ENCODE measurements at places on chromosomes 7 and 10.

DNA sequence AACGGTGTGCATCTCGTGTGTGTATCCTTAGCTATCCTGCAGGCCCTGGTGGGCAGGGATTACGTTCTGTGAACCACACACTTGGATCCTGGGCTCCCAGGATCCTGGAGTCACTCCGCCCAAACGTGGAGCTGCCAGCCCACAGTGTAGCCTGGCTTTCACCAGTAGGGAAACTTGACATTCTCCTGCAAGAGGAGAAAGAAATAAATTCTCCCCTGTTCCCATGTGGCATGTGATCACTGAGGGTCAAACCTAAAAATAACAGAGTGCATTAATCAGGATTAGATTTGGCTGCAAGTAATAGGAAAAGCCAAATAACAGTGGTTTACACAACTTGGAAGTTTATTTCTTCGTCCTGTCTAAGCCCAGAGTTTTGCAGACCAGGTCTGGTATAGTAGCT lies 32.3 kb downstream of the PALD1 start:
- no peak for DNase-seq

DNA sequence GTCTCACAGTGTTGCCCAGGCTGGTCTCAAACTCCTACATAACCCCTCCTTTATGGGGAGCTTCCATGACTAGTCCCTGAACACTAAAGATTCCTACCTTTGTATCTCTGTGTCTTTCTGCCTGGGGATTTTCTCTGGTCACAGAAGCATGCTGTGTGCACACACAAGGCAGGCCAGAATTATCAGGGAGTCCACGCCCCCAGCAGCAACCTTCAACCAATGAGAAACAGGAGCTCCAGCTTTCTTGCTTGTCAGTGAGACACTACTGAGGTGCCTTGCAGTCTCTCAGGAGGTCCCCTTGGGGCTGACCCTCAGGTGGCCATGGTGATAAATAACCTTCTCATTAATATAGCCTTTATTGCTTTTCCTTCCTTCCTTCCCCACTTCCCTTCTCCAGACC lies 45.1 kb upstream of the AUTS2 start:
- DNase-seq, result no peak

- no peak for DNase-seq
Measured at GRCh38 chr7:55521917-55522902, 50.1 kb downstream of the VOPP1 start.

DNA sequence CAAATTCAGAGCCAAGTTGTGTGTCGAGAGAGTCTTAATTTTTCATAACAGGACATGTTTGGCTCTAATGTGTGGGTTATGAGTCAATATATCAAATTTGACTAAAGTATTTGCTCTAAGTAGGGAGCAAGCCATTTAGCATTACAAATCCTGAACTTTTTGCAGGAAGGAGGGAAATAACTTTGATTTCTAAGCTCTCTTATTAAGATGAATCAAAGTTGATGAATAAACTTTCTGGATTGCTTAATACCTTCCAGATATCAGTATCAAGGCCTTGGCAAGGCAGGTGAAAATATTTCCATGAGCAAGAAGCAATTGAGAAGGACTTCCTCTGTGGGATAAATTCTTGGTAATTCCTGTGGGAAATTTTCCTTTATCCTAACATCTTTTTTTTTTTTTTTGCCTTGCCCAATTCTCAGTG lies 258.8 kb downstream of the AHR start:
- no peak for DNase-seq

- no peak for DNase-seq
Measured at GRCh38 chr7:14954035-14954434, 51.5 kb upstream of the DGKB start.

GRCh38 chr10:48507933-48508790 lies 96.7 kb downstream of the ARHGAP22 start:
- no peak for DNase-seq

DNA sequence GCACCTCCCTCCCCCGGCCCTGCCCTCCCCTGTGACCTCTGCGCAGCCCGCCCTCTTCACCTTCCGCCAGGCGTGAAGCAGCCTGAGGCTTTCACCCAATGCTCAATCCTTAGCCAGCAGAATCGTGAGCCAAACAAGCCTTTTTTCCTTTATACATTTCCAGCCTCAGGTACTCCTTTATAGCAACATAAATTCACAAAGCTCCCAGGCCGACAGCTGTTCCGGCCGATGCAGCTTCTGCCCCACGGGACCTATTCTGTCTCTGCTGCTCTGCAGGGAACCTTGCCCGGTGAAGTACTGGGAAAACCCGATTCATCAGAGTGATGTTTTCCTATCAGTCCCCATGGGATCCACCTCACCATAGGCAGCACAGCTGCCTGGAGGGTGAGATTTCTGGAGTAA lies 87.4 kb downstream of the CHST15 start:
- DNase-seq, result no peak

DNA sequence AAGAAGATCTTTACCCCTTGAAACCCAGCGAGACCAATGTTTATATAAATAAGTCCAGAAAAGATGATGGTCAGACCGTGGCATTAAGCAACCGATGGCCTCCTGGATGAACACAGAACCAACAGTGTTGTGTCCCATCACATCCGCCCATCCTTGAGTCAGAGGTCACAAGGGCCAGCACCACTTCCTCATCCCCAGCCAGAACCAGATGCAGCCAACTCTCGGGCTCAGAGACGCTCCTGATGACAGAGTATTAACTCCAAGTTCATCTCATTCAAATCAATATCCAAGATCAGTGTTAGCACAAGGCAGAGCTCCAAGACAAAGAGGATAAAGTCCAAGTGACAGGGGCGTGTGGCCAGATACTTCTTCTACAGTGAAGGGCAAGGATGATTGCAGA lies 63.5 kb downstream of the FAM53B start:
- no peak for DNase-seq

DNA sequence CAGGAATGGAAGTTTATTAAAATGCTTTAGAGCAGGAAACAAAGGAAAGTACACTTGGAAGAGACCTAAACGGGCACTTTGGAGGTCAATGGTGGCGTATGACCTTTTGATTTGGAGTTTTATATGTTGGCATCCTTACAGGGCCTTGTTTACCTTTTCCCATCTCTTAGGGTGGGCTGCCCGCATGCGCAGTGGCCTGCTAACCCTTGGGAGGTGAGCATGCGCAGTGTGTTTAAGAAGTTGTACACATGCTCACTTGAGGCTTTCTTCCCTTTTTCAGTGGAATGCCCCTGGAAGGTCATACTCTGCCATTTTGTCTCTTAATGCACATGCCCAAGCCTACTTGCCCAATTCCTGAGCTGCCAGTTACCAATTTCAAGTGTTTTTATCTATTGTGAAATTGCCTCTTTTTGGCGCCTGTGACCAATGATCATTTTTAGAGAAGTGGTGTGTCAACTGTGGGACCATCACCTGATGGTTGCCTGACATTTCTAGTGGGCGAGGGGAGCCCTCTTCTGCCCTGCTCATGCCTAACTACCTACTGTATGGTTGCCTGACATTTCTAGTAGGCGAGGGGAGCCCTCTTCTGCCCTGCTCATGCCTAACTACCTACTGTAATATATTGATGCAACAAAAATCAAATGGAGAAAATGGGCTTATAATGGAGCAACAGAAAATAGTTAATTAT lies 138.0 kb downstream of the PPP1R9A start:
- DNase-seq, result no peak

DNA sequence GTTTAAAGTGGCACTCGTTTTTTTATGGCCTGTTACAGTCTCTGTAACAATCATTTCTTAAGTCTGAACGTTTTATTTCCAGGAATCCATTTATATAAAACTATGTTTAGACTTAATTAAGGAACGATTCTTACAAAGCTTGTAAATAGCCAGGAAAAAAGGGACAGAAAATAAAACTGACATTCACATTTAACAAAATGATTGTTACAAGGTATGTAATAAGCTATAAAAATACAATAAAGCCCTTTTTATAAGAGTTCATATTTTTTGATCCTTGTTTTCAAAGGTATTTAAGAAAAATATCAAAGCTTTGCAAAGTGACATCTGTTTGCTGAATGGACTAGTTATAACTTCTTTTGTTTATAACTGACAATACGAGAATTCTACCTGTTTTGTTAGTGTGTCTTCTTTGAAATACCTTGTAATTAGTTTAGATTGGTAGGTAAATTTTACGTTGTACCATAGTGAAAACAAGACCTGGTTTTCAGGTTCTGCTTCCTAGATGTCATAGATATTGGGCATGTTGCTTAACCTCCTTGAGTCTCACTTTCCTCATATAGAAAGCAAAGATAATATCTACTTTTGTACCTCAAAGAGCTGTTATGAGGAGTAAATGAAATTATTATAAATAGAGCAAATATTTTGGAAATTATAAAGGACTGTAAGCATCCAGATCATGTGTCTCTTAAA lies 25.8 kb downstream of the BTRC start:
- DNase-seq, result no peak
